Transverse colon (tissue), 4 donors: ENCODE measurements at places on chromosomes 7 and 10.

DNA sequence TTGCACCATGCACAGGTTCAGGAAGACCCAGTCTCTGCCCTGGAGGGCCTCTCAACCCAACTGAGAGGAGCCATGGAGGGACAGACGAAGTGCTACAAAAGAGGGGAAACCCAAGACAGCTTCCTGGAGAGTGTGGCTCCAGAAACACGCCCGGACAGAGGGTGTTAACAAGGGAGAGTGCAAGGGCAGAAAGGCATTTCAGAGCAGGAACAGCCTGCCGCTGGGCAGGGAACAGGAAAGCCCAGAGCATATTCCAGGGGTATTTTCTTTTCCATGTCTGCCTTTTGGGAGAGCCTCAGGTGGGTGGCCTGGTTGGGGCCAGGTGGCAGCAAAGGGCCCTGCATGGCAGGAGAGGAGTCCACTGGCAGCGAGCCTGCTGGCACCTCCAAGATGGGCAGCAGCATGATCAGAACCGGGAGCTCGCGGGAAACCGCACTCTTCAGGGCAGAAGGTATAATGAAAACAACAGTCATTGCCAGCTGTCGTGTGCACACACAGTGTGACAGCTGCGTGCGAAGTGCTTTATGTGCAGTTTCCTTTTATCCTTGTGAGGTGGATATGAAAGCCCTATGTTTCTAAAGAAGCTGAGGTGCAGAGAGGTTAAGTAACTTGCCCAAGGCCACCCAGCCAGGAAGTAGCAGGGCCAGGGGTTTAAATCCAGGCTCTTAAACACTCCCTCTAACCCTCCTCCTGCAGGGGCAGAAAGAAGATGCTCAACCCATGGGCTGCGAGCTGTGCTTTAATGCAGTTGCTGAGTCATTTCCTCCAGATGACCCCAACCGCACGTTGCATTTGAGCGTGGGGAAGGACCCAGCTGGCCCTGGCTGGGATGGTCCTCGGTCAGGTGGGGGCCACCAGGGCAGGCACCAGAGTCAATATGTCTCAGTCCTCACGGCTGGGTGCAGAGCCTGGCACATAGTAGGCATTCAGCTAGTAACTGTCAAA, 128.6 kb downstream of the OAT start:
- no peak overlapping the region for H3K4me3 ChIP-seq
- H3K27me3 ChIP-seq, result no peaks in the 10 kb centered on the region
- DNase-seq, result peak; percentile 41
- peak overlapping the region; percentile 30 for H3K27ac ChIP-seq
- H3K36me3 ChIP-seq, result no peaks in the 10 kb centered on the region

GRCh38 chr7:38330861-38331621, 57.6 kb upstream of the TARP start:
- DNase-seq, result no peak
- no peak overlapping the region for H3K4me3 ChIP-seq
- no peaks in the 10 kb centered on the region for H3K4me1 ChIP-seq

GRCh38 chr10:48247680-48248079, 26.8 kb downstream of the FRMPD2 start:
- no peak overlapping the region for H3K4me3 ChIP-seq
- no peak for DNase-seq
- H3K36me3 ChIP-seq, result no peaks in the 10 kb centered on the region
- H3K4me1 ChIP-seq, result no peaks in the 10 kb centered on the region
- H3K27ac ChIP-seq, result no peak overlapping the region

DNA sequence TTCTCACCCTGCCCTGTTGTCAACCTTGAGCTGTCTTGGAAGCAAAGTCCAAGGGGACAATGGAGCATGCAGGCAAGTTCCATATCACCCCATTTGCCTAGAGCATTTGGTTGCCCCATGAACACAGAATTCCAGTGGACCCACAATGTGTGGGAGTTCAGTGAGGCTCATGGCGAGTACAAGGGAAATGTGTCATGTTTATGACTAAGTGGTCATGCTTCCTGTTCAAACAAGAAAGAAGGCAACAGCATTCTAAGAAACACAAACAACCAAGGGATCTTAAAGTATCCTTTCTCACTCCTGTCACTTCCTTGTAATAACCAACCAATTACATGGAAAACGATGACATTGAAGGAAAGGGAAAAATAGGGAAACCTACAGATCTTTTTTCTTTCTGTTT, 513.0 kb downstream of the INHBA start:
- H3K4me1 ChIP-seq, result no peaks in the 10 kb centered on the region
- H3K27ac ChIP-seq, result no peak overlapping the region
- H3K4me3 ChIP-seq, result no peak overlapping the region
- H3K36me3 ChIP-seq, result no peaks in the 10 kb centered on the region

GRCh38 chr10:26334932-26335573, 103.1 kb upstream of the APBB1IP start:
- no peaks in the 10 kb centered on the region for H3K4me1 ChIP-seq
- peak; percentile 44 for DNase-seq
- no peaks in the 10 kb centered on the region for H3K36me3 ChIP-seq

DNA sequence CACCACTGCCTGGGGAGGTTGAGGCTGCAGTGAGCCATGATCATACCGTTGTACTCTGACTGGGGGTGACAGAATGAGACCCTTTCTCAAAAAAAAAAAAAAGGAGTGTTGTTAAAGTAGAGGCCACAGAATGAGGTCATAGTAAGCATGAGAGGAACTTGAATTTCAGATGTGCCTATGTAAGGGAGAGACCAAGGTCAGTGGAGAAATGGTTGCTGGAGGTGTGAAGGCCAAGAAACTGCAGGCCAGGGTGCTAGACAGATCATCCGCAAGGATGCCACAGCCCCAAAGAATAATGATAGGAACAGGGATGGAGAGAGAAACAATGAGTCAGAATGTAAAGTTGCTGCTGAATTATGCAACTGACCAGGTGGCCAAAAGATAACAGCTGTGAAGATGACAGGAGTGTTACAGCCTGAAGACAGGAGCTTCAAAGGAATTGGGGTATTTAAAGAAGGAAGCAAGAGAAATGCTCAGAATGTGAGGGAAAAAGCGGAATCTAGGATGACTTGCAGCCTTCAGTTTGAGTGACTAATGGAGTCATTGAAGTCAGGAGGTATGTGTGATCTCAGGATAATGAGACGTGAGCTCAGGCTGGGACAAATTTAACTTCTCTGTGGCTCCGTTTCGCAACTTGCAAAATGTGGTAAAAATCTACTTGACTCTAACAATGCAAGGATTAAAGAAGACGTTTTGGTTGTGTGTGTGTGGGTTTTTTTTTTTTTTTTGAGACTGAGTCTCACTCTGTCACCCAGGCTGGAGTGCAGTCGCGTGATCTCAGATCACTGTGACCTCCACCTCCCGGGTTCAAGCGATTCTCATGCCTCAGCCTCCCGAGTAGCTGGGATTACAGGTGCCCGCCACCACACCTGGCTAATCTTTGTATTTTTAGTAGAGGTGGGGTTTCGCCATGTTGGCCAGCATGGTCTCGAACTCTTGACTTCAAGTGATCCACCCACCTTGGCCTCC, 22.2 kb downstream of the TYW1B start:
- H3K27ac ChIP-seq, result no peak overlapping the region
- no peaks in the 10 kb centered on the region for H3K4me1 ChIP-seq
- H3K36me3 ChIP-seq, result peaks cover 11% of the 10 kb centered on the region
- H3K27me3 ChIP-seq, result no peaks in the 10 kb centered on the region

DNA sequence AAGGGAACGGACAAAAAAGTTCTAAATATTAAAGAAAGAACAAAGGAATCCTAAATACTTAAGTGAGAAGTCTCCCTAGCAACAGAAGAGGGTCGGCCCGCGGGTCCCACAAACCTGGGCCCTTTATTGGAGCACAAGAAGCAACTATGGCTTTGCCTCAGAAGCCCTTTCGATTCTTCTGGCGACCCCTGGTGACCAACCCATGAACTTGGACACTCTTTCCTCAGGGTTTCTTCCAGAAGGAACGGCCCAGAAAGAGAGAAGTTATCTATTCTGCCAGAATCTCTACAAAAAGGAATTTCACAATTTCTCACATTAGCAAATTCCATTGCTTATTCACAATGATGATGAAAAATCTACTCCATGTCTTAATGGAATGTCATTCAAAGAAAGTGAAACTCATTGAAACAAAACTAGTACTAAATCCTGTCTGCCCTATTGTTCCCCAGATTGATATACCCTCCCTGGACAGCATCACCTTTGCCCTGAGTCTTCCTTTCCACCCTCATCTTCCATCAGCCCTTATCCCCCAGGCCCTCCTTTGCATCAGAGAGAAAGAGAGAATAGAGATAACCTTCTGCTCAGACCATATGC, 43.7 kb downstream of the CPVL start:
- no peaks in the 10 kb centered on the region for H3K36me3 ChIP-seq
- no peaks in the 10 kb centered on the region for H3K27me3 ChIP-seq
- no peak overlapping the region for H3K27ac ChIP-seq
- DNase-seq, result peak; percentile 74
- H3K4me1 ChIP-seq, result peaks cover 8% of the 10 kb centered on the region
